ENCODE measurements at places on chromosomes 3 and 15.

- peak; percentile 51 for DNase-seq
Measured at GRCh38 chr3:46368569-46368968, 2.2 kb upstream of the CCR5 start.

DNA sequence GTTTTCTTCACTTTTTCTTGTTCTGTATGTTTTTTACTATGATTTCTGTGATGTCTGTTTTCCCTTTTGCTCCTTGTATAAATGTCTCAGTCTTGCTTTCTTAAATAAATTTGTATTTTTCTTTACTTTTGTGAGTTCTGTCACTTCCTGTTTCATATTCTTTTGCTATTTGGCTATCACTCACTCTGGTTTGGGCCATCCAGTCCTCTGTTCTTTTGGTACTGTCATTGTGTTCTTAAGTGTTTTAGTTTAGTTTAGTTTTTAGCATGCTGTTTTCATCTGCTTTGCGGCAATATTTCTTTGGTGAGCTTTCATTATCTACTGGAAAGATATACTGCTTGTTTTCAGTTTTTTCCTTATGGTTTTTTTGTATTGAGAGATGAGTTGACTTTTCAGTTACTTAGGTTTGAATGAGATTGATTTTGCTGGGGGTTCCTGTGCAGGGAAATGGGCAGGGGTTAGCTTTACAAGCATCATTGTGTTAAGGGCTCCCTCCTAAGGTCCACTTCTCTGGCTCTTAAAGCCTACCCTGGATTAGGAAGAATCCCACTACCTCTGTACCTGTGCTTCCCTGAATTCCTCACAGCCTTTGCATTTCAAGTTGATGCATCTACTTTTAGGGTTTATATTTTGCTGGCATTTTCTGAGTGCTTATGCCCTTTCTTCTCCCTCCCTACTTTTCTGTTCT lies 35.1 kb downstream of the PDCD6IP start:
- DNase-seq: no peak

DNA sequence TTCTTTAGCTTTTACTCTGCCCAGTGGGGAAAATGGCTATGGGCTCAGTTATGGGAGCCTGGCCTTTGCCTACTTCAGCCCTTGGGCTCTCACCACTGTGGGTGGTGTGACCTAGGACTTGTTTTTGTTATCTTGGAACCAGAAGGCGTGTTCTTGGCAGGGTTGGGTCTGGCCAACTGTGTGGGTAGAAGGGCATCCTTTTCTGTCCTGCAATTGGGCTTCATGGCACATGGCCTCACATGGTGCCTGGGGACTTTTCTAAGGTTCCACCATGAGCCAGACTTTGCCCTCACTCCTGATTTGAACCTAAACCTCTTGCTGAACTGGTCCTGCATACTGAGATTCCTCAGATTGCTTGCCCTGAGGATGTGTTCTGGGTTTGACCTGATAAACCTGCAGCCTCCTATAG lies 1.7 kb downstream of the GLYCTK start:
- DNase-seq: no peak

- no peak for DNase-seq
Measured at GRCh38 chr3:71103430-71103921, 480.1 kb downstream of the FOXP1 start.

- DNase-seq: no peak
Measured at GRCh38 chr15:58212909-58213526, 74.8 kb downstream of the AQP9 start.

GRCh38 chr15:66876731-66877476 lies 174.9 kb downstream of the SMAD6 start:
- no peak for DNase-seq

- DNase-seq: no peak
Measured at GRCh38 chr3:33441225-33441976, 1.2 kb upstream of the UBP1 start.

DNA sequence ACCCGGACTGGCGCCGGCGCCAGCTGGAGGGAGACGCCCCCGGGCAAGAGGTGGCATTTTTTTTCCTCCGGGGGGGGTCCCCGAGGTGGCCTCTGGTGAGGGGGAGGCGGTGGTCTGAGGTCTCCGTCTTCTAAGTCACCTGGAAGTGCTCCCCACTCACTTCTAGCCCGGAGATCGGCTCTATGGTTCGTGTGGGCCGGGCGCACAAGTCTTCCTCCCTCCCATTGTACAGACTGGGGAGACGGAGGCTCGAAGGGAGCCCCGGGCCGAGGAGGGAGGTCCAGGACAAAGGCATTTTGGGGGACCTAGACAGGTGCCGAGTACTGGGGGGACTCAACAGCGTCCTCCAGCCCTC lies 4.4 kb downstream of the GATA2 start:
- no peak for DNase-seq

DNA sequence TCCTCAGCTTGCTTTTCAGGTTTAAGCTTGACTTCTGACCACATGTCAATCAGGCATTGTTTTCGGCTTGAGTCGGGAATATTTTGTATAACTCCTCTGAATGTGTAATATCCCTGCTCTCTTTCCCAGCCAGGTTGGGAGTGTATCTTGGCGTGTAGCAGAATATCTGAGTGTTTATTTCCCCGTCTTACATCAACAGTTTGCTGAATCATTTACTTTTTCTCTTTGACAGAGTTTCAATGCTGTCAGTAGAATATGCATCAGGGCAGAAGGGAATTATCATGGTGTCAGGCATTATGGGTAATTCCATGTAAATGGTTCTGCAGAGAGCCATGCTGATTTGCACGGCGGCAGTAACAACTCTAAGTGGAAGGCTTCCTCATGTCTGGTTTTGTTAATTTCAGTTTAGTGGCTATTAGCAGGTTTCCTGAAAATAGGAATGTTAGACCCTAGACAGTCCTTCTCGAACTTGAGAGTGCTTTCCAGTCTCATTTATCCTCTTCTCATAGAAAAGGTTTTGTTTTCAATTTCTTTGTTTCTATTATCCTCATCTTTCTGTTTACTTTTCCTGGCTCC lies 566.3 kb downstream of the AGBL1 start:
- no peak for DNase-seq

DNA sequence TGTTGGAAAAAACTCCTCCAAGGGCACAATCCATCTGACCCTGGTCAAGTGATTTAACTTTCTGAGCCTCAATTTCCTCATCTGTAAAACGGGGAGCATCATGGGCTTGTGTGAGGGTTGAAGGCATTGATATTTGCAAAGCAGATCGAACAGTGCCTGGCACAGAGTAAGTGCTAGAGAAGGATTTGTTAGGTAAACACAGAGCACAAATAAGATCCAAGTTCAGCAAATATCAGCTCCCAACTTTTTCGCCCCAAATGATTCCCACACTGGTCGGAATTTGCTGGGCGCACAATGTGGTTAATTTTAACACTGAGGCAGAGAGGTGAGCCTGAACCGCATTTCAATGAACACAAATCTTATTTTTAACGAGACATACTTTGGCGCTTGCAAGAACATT lies 76.3 kb upstream of the ATP2B2 start:
- no peak for DNase-seq

DNA sequence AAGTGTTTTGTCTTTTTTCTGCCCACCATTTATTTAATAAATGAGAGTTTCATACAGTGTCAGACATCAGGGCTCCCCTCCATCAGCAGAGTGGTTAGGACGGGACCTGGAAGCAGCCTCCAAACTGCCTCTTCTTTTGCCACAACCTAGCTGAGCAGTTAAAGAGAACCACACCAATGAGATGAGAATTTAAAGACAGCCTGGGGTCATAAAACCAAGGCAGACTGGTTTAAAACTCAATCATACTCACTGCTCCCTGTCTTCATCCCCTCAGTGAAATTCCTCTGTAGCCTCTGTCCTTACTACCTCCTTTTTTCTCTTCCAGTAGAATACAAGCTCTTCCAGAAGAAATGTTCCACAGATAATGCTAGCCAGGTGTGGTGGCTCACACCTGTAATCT lies 78.7 kb downstream of the WWTR1 start:
- DNase-seq: no peak

DNA sequence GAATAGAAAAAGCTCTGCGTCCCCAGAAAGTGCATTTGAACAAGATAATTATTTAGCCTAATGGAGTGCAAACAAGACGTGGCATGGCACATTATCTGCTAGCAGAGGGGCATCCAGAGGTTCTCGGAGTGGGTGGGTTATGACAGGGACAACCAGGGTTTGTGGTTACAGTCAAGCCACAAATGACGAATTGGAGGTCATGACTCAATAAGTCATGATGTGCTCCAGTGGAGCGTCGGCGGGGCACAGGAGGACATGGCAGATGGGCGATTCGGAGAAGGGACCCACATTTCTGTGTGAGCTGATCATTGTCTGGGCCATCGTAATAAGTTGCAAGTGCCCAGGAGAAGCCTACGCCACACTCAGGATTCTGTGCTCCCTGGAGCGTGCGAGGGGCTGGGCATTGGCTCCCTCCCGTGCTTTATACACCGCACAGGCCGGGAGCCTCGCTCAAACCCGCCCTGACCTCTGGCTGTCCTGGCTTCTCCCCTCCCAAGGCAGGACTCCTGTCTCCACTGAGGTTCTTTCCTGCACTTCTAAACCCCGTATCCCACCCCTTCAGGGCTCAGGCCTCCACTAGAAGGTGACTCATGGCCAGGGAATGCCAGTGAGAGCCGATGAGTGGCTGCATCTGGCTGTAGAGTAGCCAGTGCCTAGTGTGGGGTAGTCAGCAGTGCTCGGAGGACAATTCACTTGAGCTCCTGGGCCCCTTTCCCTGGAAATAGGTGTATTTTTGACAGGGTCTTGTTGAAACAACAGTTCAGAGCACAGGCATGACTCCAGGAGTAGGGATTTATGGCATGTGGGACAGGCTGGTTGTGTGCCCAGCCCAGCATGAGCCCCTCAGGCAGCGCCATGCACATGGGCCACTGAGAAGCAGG lies 67.4 kb downstream of the GRIP2 start:
- DNase-seq: no peak

DNA sequence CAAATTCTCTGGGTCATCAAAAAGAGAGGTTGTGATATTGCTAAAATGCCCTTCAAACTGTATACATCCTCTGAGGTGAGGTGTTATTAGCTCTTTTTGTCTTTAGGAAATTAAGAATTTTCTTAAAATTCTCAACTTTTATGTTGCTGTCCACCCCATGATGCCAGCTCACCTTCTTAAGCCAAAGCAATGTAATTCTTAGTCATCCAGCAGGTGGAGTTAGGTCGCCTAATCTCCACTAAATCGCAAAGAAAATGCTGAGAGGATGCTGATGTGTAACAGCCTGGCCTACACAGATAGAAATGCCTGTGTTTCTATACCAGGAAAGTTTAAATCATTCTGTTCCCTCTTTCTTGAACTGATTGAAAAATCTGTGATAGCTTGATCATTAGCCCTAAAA lies 770.2 kb upstream of the ALCAM start:
- no peak for DNase-seq

GRCh38 chr3:157126365-157126764 lies 33.6 kb downstream of the CCNL1 start:
- no peak for DNase-seq

DNA sequence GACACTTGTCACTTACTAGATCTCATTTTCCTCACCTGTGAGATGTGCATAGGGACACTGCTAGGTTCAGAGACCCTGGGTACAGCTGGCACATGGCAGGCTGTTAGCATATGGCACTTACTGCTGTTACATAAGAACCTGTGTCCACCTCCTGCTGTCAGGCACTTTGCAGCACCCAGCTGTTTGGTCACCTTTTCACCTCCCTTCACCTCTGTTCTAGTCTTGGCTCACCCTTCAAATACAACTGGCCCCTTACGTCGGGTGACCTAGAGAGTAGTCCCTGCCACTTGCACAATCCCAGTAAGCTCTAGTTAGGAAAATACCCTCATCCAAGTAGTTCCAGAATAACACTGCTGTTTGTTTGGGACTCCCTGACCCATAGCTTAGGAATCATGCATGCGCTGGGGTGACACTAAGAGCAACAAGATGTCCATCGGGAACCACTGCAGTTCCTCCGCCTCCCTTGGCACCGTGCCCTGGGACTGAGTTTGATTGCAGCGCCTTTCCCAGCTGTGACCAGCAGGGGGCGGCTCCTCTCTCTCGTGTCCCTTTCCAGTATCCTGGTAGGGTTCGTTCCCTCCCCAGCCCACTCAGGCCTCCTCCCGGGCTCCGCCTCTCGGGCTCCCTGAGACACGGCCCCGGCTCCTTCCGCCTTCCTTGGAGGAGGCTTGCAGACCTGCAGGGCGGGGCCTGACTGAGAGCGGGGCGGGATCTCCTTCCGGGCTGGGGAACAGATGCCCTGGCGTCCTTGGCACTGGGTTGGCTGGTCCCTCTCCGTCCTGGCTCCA lies 78.6 kb downstream of the ABHD5 start:
- peak; percentile 46 for DNase-seq

DNA sequence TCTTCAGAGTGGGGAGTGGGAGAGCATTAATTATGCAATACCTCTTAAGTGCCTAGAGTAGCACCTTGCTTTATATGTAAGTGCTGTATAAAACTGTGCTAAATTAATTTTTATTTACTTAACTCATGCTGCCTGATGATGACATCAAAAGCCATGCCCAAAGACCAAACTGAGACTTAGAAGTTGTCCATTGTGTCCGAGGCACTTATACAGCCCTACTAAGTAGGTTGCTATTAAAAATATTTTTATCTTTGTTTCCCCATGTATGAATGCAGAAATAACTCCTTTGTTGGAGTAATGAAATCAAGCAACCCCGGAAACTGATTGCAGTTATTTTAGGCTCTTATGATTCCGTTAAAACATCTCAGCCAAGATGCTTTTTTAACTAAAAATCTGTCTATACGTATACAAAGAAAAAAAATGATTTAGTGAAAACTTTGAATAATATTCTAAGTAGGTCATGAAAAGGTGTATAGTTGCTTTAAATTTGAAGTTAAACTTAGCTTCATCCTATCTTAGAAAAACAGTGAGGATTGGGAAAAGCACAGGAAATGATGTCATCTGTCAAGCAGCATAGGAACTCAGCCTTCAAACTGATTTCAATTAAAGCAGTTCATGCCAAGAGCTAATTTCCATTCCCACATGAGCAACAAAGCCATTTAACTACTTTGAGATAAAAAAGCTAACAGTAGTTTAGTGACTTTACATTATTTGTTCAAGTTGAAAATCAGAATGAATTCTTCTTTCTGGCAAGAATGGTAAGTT lies 43.0 kb downstream of the FBN1 start:
- no peak for DNase-seq

GRCh38 chr15:80155001-80155377 lies 2.2 kb downstream of the FAH start:
- no peak for DNase-seq

- DNase-seq: no peak
Measured at GRCh38 chr3:138114431-138114918, 933 bp downstream of the DZIP1L start.

DNA sequence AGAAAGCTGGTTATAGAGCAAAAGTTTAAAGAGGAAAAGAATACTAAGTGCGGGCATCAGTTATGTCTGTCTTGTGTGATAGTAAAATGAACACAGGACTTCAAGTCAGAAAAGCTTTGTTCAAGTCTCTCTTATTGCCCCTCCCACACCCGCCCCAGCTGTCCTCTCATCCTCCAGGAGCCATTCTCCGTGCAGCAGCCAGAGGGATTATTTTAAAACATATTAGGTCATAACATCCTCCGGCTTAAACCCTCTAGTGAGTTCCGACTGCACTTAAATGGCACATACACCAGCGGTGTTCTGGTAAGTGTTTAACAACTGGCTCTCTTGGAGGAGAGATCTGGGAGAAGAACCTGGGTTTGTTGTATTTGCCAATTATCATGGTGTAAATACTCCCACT lies 104.8 kb upstream of the TNFAIP8L3 start:
- DNase-seq: no peak
